Stimulated activated CD4-positive, alpha-beta T cell treated with anti-CD3 and anti-CD28 coated beads, Interleukin-2, amount 100 ng/mL, for 4 hours (primary cell): ENCODE measurements at places on chromosomes 4 and X.

DNA sequence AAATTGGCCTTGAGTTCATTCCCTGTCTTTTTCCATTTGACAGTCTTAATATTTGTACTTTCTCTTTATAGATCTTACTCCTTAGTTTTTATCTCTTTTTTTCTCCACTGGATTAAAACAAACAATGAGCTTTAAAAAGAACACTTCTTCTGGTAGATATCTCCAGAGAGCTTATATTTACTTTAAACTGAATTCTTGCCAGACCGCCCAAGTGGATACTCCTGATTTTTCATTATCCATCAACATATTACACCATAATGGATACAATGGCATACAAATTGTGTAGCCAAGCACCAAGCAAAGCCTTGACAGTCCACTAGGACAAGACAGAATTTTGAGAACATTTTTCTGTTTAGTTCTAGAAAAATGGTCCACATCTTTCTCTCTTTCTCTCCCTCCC is 18.9 kb downstream of the TMSB4X start:
- no peak for DNase-seq

- DNase-seq: peak; percentile 39
Measured at GRCh38 chr4:80171251-80171650, 26.1 kb upstream of the PRDM8 start.

DNA sequence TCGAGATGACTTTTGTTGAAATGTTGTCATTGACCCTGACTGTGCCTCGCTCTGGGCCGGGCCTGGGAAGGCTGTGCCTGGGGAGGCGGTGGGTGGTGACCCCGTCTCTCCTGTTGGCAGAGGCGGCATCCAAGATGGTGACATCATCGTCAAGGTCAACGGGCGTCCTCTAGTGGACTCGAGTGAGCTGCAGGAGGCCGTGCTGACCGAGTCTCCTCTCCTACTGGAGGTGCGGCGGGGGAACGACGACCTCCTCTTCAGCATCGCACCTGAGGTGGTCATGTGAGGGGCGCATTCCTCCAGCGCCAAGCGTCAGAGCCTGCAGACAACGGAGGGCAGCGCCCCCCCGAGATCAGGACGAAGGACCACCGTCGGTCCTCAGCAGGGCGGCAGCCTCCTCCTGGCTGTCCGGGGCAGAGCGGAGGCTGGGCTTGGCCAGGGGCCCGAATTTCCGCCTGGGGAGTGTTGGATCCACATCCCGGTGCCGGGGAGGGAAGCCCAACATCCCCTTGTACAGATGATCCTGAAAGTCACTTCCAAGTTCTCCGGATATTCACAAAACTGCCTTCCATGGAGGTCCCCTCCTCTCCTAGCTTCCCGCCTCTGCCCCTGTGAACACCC is 36.4 kb downstream of the HTRA3 start:
- no peak for DNase-seq

GRCh38 chr4:164572877-164573279 is 181.1 kb upstream of the SMIM31 start:
- no peak for DNase-seq

- no peak for DNase-seq
Measured at GRCh38 chrX:53004038-53004437, 44.6 kb upstream of the GPR173 start.

- DNase-seq: no peak
Measured at GRCh38 chrX:37926700-37927099, 79.3 kb upstream of the DYNLT3 start.

GRCh38 chr4:58247792-58248191 is 1137.6 kb upstream of the IGFBP7 start:
- DNase-seq: no peak

DNA sequence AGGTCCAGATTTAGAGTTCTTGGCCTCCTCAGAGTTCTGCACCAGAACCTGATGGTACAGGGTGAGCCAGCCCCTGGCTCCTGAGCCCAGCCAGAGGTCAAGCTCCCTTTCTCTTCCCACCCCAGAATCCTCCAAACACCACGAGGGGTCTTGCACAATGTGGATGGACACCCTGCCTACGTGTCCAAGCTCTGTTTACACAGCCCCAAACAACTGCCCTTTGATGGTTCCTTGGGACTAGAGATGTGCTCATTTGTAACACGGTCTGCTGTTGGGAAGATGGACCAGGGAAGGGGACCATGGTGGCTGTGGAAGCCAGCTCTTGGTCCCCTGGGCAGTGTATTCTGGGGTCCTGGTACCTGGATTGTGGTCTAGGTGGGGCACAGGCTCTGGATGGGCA is 40.0 kb upstream of the RPS6KA3 start:
- no peak for DNase-seq

DNA sequence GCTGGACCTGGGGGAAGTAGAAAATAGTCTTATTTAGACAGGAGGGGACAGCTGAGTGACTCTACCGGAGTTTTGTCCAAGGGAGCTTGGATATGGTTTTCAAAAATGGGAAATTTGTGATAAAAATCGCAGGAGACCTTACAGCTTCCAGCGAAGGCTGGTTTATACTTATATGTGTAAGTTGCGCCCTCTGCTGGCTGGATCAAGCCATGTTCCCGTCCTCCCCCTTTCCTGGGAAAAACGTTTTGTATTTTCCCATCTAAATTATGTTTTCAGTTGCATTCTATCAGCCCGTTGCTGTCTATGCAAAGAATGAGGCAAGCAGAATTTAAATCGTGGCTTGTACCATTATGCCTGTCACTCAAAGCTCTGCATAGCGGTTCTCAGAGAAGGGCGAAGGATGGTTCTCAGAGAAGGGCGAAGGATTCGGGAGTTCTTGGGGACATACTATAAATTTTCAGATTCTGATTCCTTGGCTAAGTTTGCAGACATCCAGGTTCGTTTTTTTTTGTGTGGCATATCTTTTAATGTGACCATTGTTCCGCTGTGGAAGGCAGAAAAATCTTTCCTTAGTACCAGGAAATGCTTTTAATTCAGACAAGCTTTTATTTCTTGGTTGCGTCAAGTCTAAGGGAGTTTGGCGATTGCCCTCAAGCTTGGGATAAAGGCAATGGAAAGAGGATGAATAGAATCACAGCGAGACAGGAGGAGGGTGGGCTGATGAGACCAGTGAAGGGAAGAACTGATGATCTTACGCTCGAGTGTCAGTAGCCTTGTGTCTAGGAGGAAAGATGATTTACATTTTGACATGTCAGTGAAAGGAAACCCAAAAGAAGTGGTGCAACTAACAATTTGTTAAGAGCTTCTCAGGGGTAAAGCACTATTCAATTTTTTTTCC is 128.5 kb upstream of the ARX start:
- peak; percentile 0 for DNase-seq

DNA sequence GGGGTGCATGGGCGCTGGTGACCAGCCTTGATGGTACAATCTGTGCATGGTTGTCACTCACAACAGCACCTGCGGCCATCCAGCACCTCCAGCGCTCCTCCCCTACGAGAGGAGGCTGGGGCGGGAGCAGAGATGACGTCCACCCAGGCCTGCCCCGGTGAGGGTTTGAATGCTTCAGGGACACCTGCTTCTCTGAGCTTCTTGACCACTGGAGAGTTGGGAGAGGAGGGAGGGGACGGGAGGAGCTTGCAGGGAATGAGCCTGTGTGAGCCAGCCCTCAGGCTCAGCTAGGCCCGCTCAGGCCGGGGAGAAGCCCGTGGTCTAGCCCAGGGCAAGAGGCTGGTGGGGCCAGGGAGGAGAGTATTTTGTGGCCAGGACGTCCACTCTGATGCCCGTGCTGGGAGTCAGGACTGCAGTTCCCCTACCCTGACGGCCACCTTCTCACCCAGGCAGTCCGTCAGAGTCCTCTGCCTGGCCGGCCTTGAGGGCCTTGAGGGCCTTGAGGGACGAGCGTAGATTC is 59.2 kb downstream of the CPZ start:
- no peak for DNase-seq

DNA sequence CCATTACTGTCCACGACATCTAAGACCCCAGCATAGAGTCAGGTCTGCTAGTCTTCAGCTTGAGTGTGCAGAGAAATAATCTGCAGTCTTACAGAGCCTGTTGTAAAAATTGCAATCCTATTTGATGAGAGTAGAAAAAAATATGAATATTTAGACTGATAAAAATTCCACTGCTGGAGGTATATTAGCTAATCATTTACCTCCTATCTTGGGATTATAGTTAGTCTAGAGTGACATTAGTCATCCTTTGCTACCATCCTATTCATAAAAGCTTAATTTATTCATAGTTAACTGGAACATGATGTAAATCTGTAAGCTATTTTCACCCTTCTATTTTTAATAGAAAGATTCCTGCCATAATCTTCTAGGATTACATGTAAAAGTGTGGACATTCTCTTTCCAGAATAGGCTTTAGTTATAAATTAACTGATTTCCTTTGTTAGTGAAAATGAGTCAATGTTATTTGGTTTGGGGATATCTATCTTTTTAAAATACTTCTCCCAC is 26.7 kb downstream of the C4orf54 start:
- DNase-seq: no peak

DNA sequence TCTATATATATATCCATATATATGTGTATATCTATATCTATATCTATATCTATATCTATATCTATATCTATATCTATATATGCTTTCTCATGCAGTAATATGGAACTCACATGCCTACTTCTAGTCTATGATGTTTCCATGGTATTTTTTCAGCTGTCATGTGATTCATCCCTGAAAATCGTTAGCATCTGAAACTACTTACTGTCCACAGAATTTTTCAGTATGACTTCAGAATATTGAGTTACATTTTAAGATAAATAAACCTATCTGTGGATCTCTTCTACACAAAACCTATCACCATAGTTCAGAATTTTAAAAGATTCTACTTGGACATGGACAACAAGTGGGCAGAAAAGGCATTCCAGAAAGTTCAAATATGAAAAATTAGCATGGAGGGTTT is 855.1 kb upstream of the INTU start:
- no peak for DNase-seq

DNA sequence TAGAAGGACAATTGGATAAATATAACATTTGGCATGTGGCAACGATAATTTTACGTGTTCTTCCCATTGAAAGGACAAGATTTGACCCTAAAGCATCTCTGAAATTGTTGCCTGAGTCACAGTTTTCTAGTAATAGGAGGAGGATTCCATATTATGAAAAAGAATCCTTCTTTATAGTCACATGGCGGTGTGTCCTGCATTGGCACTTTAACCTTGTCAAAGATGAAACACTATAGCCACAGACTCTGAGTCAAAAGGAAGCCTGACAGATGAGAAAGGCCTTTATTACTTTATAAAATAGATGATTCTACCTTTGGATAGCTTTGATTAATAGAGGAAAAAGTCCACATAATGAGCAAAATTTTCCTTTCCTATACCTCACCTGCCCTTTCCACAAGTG is 11.5 kb downstream of the LNX1 start:
- DNase-seq: no peak

DNA sequence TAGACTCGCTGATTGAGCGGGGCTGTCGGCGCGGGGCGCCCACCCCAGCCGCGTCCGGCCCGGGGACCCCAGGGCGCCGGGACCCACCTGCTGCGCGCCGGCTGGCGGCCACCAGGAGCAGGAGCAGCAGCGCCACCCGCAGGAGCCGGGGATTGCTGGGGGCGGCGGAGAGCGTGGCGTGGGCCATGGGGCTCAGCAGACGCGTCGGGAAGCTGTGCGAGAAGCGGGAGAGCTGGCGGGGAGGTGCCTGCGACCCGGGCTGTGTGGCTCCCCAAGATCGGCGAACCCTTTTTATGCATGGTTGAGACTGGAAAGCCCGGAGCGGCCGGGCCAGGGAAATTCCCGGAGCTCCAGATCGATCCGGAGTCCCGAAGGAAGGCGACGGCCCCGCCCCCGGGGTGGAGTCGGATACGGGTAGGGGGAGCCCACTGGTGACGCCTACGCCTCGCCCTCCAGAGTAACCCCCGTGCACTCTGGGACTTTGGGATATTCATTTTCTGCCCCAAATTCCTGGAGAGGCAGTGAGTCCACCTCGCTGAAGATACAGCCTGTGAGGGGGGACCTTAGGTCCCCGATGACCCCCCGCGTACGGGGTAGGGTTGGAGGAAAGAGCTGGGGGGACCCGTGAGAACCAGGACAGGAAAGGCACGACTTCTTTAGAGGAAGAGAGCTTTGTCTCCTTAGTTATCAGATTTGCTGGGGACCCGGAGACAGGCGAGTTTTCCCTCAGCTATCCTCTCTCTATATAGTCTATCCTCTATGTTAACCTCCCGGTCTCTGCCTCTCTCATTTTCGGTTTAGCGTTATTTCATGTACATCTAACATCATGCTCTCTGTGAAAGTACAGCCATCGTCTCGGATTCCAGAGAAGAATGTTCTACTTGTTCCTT is at the start of gene CXCL3:
Gene CXCL3 (minus strand): TSS at position 265 of the 890 bp plus-strand sequence. CDS start 78 bp downstream, at position 187.
- no peak for DNase-seq

DNA sequence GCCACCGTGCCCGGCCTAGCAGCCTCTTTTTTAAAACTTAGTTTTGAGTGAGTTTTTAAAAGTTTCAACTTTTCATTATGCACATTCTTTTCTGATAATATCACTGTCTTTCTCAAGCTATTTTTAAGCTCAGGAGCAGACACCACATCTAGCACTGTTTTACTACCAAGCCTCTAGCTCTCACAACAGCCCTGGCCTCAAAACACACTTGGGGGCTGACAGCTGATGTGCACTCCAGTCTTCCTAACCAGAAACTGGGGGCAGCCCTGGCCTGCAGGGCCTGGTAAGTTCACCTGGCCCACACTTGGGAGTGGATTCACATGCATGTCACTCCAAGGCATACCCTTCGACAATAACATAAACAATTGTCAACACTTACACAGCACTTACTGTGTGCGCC is 34.0 kb downstream of the CENPU start:
- no peak for DNase-seq

GRCh38 chr4:141473952-141474351 is 162.4 kb upstream of the IL15 start:
- no peak for DNase-seq

- no peak for DNase-seq
Measured at GRCh38 chr4:80062527-80062926, 10.5 kb downstream of the ANTXR2 start.

DNA sequence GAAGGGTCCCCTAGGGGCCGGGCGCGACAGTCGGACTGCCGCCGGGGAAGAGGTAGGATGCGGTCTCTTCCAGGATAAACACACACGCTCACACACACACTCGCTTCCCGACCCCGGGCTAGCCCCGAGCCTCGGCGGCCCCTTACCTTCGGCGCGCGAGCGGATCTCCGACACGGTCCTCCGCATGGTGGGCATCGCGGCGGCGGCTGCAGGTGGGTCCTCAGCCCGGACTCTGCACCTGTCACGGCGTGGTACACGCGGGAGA is 294 bp downstream of the ATP8A1 start:
- DNase-seq: no peak

DNA sequence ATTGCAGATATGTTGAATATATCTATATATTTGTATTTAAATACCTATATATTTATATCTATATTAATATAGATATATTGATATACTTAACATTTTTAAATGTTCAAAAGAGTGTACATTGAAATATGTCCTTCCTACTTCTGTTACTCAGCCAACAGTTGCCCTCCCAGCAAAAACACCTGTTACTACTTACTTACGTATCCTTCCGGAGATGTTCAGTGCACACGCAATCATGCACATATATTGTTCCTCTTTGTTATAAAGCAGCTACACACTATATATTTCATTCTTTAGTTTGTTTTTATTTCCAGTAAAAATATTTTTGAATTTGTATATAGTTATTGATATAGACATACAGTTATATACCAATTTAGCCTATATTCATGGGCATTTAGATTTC is 142.3 kb downstream of the ARHGAP24 start:
- DNase-seq: no peak

- DNase-seq: no peak
Measured at GRCh38 chr4:124266721-124267120, 445.8 kb downstream of the ANKRD50 start.
